Activated effector memory CD4-positive, alpha-beta T cell treated with anti-CD3 and anti-CD28 coated beads, Interleukin-2, amount 50 U/mL, for 16 hours (primary cell): ENCODE measurements at places on chromosomes 6 and 20.

- peak; percentile 85 for DNase-seq
These were observed 551 bp downstream of the SYNCRIP start for GRCh38 chr6:85641897-85642773.

DNA sequence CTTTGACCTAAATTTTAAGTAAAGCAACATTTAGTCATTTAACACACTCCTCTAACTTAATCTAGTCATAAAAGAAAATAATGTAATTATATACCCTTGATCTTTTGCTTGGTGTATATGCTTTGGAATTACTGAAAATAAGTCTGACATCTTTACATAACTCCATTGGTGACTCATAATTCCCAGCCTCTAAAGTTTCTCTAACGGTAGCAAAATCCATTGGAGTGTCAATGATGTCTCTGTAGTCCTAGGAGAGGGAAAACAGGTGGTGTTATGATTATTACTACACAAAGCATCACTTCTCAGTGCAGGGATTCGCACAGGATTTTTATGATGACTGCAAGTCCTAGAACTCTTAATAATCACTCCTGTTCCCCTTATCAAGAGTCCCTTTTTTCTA lies 80.2 kb downstream of the IRAK1BP1 start:
- DNase-seq: no peak

- no peak for DNase-seq
These were observed 127.7 kb downstream of the ASCC3 start for GRCh38 chr6:100753421-100753820.

DNA sequence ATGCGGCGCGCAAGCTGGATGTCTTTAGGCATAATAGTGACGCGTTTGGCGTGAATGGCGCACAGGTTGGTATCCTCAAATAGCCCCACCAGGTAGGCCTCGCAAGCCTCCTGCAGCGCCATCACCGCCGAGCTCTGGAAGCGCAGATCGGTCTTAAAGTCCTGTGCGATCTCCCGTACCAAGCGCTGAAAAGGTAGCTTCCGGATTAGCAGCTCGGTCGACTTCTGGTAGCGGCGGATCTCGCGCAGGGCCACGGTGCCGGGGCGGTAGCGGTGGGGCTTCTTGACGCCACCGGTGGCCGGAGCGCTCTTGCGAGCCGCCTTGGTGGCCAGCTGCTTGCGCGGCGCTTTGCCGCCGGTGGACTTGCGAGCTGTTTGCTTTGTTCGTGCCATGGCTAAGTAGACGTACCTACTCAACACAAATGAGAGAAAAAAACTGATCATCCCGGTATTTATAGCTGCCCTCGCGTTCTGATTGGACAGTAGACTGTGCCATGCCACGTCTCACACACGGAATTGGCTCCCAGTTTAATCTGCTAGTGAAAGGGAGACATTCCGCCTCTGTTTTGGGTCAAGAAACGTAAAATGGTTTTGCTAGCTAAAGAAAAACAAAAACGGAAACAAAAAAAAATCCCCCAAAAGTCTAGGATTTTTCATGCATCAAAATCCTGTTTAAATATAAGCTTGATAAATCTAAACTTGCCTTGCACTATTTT lies 40.1 kb downstream of the OR2B2 start:
- peak; percentile 89 for DNase-seq

- no peak for DNase-seq
These were observed 50.9 kb upstream of the PTPN1 start for GRCh38 chr20:50459124-50459918.

GRCh38 chr6:98929498-98930060 lies 18.2 kb downstream of the FBXL4 start:
- DNase-seq: no peak

GRCh38 chr20:37821696-37822095 lies 81.2 kb upstream of the VSTM2L start:
- no peak for DNase-seq

GRCh38 chr20:10516529-10516928 lies 81.4 kb downstream of the SLX4IP start:
- DNase-seq: no peak

GRCh38 chr20:17044891-17045290 lies 181.9 kb upstream of the PCSK2 start:
- DNase-seq: no peak
